CD4-positive, alpha-beta T cell treated with Interleukin-10 for 1 hour (primary cell): ENCODE measurements at places on chromosomes 1 and 21.

DNA sequence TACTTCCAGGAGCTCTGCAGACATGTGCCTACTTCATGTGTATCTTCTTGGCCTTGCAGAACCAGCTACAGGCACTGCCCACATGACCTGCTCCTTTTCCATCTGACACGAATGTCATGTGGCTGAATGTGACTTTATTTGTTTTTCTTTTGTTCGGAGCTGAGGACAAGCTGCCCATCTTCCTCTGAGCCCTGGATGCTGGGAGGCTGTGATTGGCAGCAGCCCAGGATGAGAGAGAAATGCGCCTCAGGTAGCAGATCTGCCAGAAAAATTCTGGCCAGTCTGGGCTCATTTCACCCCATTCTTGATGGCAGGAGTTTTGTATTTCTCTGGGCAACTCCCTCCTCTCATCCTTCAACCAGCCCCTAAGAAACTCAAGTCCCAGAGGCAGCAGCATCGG, 372.0 kb downstream of the RPS6KC1 start:
- DNase-seq, result no peak

- DNase-seq, result no peak
These were observed 17.5 kb upstream of the YRDC start for GRCh38 chr1:37825506-37825905.

DNA sequence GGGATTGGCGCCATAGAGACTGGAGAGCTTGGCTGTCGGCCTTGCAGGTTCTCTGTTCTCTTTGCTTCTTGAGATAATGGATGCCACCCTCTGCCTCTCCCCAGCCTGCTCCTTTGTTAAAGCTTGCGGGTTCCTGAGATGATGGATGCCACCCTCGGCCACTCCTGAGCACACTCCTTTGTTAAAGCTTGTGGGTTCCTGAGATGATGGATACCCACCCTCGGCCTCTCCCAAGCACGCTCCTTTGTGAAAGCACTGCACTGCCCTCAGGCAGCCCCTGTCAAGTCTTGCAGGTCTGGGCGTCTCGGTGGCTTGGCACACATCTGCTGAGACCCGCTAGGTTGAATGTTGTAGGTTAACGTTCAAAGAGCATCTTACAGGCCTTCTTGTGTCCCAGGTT, 76.5 kb downstream of the SCCPDH start:
- DNase-seq, result no peak

GRCh38 chr1:41823471-41823870, 95.3 kb downstream of the HIVEP3 start:
- DNase-seq, result no peak

GRCh38 chr1:30411206-30411605, 312.2 kb downstream of the MATN1 start:
- DNase-seq, result no peak

- peak; percentile 40 for DNase-seq
These were observed 34.3 kb upstream of the ECE1 start for GRCh38 chr1:21324368-21325141.

- peak; percentile 8 for DNase-seq
These were observed 42.0 kb upstream of the LDLRAP1 start for GRCh38 chr1:25501235-25502058.
